Stimulated activated CD4-positive, alpha-beta T cell treated with anti-CD3 and anti-CD28 coated beads, Interleukin-12 subunit alpha, Interleukin-12 subunit beta, amount 100 ng/mL, for 24 hours (primary cell): ENCODE measurements at places on chromosomes 5 and 9.

GRCh38 chr5:173247510-173247909 is 12.5 kb upstream of the NKX2-5 start:
- no peak for DNase-seq

GRCh38 chr5:113225259-113225658 is 209.5 kb downstream of the TSSK1B start:
- DNase-seq: no peak

- DNase-seq: no peak
Measured at GRCh38 chr5:18772475-18772874, 1138.2 kb downstream of the TAF11L14 start.

- no peak for DNase-seq
Measured at GRCh38 chr9:79902825-79903600, 331.2 kb downstream of the TLE4 start.

GRCh38 chr9:132606066-132606465 is 23.7 kb downstream of the BARHL1 start:
- DNase-seq: no peak

DNA sequence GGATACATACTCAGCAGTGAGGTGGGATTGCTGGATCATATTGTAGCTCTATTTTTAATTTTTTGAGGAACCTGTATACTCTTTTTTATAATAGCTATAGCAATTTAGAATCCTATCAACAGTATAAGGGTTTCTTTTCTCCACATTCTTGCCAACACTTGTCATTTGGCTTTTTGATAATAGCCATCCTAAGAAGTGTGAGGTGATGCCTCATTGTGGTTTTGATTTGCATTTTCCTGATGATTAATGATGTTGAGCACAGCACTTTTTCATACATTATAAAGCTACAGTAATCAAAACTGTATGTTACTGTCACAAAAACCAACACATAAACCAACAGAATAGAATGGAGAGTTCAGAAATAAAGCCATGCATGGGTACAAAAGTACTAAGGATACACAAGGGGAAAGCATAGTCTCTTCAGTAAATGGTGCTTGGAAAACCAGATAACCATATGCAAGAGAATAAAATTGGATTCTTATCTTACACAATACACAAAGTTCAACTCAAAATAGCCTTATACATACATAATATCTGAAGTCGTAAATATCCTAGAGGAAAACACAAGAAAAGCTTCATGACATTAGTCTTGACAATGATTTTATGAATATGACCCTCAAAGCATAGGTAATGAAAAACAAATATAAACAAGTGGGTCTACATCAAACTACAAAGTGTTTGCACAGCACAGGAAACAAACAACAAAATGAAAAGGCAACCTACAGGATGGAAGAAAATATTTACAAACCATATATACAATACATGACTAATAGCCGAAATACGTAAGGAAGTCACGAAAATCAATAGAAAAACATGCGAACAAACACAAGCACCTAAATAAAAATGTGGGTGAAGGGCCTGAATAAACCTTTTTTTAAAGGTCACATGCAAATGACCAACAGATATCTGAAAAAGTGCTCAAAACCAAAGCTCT is 287.8 kb upstream of the DAB2 start:
- DNase-seq: no peak

DNA sequence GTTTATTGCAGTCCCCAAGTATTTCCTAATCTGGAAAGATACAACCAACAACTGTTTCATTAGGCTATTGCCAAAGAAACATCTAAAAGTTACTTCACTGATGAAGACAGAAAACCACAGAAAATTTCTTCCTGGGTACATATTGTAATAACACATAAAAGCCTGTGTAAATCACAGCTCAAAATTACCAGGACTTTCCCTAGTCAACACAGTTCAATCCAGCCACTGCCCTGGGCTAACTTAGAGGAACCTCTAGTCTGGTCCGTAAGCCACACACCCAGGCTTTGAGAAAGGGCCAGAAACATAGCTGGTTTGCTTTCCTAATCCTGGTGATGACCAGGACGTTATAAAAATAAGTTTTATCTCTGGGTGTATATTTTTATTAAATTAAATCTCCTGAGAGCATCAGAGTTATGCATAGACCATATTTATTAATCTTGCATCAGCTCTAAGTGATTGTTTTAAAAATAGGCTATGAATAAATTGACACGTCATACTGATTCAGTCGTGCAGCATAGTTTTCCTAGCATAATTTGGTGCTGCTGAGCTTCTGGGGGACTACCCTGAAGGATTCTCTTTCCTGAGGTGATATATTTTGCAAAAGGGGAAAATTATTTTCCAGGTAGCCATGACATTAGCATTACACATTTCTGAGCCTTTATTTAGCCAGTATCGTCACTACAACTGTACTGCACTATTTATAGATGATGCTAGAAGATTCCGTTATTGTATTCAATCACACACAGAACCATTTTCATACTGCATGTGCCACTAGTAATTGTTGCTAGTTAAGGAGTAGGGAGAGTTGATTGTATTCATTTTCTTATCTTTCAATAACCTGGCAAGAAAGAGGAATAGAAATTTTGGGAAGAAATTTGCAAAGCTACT is 12.6 kb upstream of the MUSK start:
- no peak for DNase-seq

- DNase-seq: no peak
Measured at GRCh38 chr5:67416986-67417385, 220.4 kb upstream of the CD180 start.

DNA sequence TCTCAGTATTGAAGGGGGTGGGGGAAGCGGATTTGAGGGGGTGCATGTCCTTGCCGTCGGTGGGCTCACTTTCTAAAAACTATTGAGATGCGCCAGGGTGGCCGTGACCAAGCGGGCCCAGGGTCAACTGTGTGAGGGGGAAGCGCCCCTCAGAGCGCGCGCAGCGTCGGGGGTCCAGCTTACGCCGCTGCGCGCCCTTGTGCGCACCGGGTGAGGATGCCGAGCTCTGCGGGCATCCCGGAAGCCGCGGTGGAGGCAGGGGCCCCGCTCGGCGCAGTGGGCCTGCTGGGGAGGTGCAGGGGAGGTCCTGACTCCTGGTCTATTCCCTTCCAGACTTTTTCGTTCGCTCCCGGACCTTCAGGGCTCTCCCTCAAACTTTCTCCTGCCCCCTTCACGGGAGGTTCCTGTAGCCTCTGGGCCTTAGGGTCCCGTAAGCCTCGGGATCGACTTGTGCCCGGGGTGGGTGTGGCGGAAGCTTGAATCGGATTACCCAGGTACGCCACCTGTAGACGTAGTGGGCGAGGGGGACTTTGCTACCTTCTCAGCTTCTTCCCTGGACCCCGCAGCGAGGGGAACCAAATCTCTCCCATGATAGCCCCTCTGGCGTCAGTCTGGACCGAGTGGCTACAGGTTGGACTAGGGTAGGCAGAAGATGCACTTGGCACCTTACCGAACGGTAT is 2.5 kb upstream of the PRDM6 start:
- DNase-seq: no peak

DNA sequence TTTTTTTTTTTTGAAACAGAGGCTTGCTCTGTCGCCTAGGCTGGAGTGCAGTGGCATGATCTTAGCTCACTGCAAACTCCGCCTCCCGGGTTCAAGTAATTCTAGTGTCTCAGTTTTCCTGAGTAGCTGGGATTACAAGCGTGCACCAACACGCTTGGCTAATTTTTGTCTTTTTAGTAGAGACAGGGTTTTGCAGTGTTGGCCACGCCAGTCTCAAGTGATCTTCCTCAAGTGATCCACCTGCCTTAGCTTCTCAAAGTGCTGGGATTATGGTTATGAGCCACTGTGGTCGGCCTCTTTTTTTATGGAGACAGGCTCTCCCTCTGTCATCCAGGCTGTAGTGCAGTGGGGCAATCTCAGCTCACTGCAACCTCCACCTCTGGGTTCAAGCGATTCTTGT is 82.9 kb downstream of the RAB24 start:
- DNase-seq: no peak

DNA sequence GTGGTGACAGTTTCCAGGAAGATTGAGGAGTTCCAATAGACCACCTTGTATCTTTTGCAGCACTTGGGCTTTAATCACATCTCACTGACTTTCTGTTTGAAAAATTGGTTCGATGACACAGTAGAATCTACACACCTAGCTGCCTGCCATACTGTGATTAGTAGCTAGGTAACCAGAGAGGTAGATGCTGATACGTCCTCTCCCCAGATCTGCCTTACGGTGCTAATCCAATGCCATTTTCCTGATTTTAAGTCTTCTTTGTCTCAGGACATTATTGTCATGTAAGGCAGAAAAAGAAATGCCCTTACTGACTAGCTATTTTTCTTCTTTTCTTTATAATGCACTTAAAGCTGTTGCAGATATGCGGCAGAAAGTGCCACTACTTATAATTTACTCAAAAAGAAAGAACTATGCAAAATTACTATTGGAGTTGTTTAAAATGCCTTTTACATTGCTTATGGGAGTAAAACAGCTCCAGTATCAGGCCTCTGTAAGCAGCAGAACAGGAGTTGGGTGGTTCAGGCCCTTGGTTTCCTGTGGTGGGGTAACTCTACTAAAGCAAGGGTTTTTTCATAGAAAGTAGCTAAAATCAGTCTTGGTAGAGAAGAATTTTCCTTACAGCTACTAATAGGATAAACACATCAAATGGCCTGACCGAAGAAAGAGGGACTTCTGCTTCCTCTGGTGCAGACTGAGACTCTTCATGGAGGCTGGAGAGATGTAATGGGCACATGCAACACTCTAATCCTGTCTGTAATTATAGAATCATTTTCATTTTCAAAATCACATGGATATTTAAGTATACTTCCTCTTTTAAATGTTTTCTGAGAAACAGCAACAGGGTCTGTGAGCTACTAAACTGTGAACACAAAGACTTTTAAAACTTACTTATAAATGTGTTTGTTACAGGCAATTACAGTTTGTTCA is 177.2 kb downstream of the MAPKAP1 start:
- no peak for DNase-seq

GRCh38 chr5:90590-91547 is 1.1 kb upstream of the PLEKHG4B start:
- no peak for DNase-seq

DNA sequence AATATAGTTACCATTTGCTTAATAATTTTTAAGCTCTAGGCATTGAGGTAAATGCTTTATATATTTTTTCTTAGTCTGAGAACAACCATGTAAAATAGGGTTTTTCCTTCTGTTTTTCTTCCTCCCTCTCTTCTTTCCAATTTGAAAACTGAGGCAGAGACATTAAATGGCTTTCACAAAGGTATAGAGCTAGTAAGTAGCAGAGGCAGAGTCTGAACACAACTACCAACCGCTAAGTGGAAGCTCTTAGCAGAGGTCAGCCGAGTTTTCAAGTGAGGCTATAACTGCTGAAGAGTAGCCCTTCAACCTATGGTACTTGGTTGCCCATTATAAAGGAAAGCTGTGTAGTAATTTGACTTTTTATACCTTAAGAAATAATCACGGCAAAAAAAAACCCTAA is 187.1 kb downstream of the MEF2C start:
- DNase-seq: no peak

GRCh38 chr9:69385581-69386033 is 60.6 kb downstream of the ENTREP1 start:
- no peak for DNase-seq

DNA sequence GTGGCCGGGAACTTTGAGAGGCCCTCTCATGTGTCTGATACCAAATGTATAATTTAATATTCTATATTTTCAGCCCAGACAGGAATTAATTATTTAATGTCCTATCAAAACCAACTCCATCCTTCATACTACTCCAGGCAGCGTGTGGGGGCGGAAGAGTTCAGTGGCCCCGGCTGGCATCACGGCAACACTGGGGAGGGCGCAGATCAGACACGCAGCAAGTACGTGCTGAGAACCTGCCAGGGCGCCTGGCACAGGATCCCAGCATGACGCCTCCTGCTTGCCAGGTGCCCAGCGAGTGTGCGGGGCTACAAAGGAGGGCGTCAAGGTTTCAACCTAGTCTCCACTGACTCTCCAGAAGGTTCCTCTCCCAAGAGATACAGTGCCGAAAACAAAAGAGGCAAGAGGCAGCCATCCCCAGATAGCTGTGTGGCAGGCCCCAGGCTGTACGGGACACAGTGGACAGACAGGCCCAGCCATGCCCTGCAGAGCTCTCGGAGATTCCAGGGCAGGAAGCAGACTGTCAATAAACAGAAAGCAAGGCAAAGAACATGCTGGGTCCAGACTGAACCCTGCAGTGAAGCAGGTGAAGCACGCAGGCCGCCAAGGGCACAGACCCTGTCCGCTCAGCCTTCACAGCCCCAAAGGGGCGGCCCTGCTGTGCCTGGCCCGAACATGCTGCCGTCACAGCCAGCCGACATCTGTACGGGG is 110.3 kb downstream of the VAV2 start:
- DNase-seq: no peak

GRCh38 chr5:17428176-17428800 is 69.7 kb upstream of the TAF11L2 start:
- no peak for DNase-seq

- no peak for DNase-seq
Measured at GRCh38 chr9:36566813-36567221, 5.9 kb upstream of the MELK start.

- DNase-seq: no peak
Measured at GRCh38 chr9:68458918-68459317, 81.8 kb downstream of the TMEM252 start.

GRCh38 chr9:71729816-71730526 is 38.3 kb downstream of the CEMIP2 start:
- DNase-seq: no peak

DNA sequence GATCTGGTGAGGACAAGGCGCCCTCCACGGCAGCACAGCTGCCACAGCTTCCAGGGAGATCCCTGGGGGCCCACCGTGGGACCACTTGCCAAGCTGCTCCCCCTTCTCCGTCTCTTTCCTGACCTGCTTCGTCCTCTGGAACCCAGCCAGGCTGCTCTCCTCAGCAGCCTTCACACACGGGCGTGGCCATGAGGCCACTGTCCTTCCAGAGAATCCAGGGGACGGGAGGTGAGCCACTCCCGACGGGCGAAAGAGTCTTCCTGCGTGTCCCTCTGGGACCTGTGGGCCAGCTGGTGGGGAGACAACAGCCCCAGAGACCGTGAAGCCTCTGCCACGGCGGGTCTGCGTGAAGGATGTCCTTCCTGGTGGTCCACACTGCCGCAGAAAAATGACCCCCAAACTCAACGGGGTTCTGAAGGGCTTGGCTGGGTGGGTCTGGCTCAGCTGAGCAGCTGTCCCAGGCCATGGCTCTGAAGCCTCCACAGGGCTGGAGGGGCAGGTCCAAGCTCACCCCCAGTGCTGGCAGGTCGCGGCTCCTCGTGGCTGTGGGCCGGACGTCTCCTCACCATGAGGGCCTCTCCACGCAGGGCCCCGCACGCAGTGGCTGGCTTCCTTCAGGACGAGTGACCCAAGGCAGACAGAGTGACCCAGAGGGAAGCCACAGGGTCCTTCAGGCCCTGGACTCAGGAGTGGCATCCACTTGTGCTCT is 47.4 kb upstream of the NKD2 start:
- no peak for DNase-seq

- DNase-seq: no peak
Measured at GRCh38 chr5:165569551-165569950, 2064.1 kb downstream of the MAT2B start.

GRCh38 chr9:132141344-132141947 is 20.4 kb upstream of the NTNG2 start:
- no peak for DNase-seq
